ENCODE measurements at places on chromosomes 13 and 19.

DNA sequence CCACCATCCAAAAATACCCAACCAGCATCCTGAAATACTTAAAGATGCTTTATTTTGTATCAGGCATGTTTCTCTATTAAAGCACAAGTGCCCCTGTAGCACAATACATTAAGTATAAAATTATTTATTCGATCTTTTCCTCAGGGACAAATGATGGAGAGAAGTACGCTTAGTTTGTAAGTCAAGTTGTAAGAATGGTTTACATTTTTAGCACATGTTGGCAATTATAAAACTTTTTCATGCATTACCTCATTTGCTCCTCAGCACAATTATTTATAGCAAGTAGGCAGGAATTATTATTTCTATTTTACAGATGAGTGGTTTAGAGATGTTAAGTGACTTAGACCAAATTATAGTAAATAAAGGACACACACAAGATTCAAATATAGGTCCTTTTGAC, 232.6 kb upstream of the HTR2A start:
- DNase-seq: no peak

GRCh38 chr19:17322854-17323253, 11.8 kb downstream of the ANO8 start:
- no peak for DNase-seq

DNA sequence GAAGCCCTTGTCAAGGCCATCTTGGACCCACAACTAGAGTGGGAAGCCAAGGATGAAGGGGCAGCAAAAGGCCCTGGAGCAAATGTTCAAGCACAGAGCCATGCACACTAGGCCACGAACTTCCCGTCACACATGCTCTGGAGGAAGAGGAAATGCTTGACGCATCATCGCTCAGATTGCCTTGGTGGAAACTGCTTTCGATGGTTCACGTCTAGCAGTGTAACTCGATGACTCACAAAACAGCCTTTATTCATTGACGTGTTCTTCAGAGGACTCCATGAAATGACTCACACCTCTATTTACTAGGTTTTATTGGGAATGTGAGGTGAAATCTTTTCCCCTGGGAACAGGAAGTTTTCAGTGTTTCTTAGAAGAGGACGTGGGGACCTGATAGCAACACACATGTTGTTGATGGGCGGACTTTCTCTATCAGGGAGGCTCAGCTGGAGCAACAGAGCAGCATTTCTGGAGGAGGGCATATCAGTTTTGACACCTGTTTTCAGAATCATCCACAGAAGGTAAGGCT, 79.8 kb upstream of the FLT1 start:
- DNase-seq: no peak

- DNase-seq: no peak
Observed at GRCh38 chr19:37979547-37980082, 72.6 kb downstream of the SIPA1L3 start.

- DNase-seq: no peak
Observed at GRCh38 chr13:106709522-106709921, 141.6 kb upstream of the ARGLU1 start.

DNA sequence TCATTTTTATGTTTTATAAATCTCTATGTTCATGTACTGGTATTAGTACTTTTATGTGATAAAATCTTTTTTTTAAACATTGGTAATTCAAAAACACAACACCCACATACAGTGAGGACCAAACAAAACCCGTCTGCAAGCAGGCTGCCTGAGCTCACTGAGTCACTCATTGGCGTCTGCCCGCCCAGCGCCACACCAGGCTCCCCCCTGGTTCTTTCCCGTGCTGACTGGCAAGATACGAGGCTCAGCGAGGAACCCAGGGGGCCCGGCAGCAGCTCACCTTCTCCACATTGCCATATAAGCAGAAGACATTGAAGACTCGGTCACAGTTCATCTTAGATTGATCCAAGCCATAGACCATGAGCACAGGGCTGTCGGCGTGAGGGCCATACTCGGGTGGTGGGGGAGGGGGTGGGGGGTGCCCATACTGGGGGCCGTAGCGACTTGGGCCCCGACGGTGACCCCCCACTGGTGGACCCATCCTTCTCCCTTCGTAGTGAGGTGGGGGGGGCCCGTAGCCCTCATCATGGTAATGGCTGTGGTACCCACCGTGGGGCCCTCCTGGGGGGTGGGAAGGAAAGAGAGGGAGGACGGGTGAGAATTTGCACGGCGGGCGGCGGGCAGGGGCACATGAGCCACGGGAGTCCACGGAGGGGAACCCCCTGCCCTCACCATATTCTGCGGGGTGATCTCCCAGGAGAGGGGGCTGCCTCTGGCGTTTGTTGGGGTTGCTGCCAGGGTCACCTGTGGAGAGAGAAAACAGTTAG, 8.4 kb upstream of the ECH1 start:
- DNase-seq: no peak

DNA sequence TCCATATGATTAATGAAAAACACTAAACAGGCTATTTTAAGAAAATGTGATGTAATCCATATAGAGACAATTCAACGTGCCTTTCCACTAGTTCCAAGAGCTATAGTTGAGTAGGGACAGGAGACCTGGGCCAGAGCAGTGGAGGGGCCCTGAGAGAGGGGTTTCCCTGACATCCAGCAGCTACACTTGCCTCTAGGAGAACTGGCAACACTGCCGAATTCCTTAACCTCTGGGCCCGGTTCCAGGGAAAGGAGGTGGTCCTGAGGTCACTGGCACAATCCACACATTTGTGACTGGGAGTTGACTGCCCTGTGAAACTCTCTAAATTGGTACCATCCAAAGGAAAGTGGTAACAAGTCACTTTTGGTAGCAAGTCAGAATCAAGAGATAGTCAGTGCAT, 264.4 kb downstream of the DCLK1 start:
- no peak for DNase-seq

DNA sequence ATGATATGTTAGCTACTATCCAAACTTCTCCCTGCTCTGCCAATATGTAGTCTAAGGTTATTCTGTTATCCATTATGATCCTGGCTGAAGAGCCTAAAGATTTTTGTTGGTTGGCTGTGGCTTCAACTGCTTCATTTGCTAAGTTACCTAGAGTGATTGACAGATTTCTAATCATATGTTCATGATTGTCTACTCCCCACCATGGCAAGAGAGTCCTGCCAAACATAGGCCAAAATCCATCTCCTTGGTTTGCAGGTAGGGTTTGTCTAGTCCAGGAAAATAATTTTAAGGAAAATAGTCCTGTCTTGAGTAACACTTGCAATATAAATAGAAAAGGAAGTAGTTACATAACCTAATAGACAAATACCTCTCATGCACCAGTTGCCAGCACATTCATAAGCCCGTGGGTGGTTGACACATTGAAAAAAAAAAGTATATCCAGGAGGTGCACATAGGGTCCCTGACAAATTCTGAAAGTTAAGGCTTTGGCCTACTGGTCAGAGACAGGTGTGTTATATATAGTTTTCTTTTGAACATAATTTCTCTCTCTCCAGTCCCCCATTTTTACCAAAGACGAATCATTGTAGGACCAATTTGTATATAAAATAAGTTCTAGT, 5.4 kb upstream of the CBY2 start:
- no peak for DNase-seq

All from stimulated activated CD8-positive, alpha-beta memory T cell treated with anti-CD3 and anti-CD28 coated beads, Interleukin-12 subunit alpha, Interleukin-12 subunit beta, amount 100 ng/mL, for 4 hours (primary cell).